ENCODE measurements at places on chromosomes 1 and 21.

DNA sequence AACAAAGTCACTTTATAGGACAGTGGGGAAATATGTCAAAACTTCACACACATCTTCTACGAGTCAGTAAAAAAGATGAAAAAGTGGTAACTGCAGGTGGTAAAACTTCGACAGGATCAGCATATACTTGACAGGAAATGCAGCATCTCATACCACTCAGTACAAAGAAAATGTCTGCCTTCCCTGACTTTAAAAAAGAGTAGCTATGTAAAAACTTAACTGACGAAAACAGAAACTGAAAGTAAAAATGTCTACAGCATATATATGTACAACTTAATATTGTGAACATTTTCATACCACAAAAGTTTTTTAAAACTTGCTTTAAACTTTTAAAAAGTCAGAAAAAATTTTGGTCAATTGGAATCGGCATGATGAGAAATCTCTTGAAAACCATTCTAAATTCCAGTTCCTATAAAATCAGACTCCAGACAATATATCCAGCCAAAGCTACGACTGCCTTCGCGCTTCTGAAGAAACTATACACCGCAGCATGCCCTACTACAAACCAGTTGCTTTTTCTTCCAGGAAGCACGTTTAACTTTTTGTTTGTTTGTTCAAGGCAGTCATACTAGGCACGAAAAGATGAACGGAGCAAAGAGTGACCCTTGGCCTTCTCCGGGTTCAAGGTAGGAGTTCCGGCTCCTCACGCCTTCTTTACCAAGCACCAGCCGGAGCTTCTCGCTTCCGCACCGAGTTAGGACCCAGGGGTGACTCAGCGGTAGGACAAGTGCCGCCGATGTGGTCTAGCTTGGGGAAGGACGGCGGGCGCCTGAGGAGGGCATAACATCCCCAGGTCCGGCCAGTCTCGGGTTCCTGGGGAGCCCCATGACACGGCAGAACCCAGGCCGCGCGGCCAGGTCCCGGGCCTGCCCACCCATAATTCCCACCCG lies 612 bp downstream of the PSMA5 start:
- H3K27ac ChIP-seq = peak overlapping the region; percentile 97
- peaks cover 39% of the 10 kb centered on the region for H3K4me1 ChIP-seq
- H3K27me3 ChIP-seq = no peaks in the 10 kb centered on the region
- peak; percentile 65 for DNase-seq
- peaks cover 27% of the 10 kb centered on the region for H3K36me3 ChIP-seq

GRCh38 chr21:25406887-25407579 lies 200.2 kb downstream of the MRPL39 start:
- no peak overlapping the region for H3K27ac ChIP-seq
- no peak overlapping the region for H3K4me3 ChIP-seq
- no peaks in the 10 kb centered on the region for H3K36me3 ChIP-seq

DNA sequence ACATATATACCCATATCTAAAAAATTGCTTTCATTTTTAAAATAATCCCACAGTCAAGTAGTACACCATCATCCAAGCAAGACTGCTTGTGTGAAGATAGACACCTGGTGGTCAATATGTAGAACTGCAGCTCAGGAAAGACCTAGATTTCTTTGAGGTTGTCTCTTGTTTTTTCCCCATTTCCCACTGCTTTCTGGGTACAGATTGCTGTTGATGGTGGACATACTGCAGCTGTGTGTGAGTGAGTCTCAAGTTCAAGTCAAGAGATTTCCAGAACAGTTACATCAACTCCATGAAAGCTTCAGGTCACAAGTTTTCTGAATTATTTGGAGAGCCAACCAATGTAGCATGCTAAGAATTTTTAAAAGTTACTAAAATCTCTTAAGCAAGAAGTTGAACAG lies 306.4 kb downstream of the DUSP10 start:
- no peaks in the 10 kb centered on the region for H3K36me3 ChIP-seq
- DNase-seq = peak; percentile 12

- peak overlapping the region; percentile 95 for H3K4me3 ChIP-seq
- peak overlapping the region; percentile 95 for H3K27ac ChIP-seq
Measured at GRCh38 chr1:150066838-150067183, 765 bp upstream of the VPS45 start.

DNA sequence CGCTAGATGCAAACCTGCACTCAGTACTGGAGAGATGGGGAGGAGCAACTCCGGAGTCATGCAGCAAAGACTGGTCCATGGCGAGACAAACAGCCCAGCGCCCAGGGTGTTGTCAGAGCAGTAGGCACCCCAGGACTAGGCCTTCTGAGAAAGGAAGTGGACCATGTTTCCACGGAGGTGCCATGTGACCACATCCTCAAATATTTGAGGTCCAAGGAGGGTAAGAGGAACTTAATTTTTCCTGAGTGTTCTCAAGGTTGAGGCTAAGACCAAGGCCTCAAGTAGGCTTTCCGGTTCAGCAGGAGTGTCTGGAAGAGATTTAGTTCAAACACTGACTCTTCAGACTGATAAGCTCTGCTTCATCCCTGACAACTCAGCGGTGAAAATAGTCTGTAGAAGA lies 186.2 kb downstream of the RHOU start:
- H3K27me3 ChIP-seq = no peaks in the 10 kb centered on the region
- no peak for DNase-seq
- H3K4me1 ChIP-seq = peaks cover 10% of the 10 kb centered on the region
- no peak overlapping the region for H3K4me3 ChIP-seq

- H3K36me3 ChIP-seq = no peaks in the 10 kb centered on the region
- H3K4me1 ChIP-seq = peaks cover 9% of the 10 kb centered on the region
- DNase-seq = no peak
- no peak overlapping the region for H3K4me3 ChIP-seq
- no peak overlapping the region for H3K27ac ChIP-seq
- H3K27me3 ChIP-seq = peaks cover 41% of the 10 kb centered on the region
Measured at GRCh38 chr1:86155807-86156565, 586 bp downstream of the COL24A1 start.

GRCh38 chr1:940107-941014 lies 16.6 kb downstream of the SAMD11 start:
- DNase-seq = no peak
- no peak overlapping the region for H3K27ac ChIP-seq
- peaks cover 3% of the 10 kb centered on the region for H3K4me1 ChIP-seq
- no peak overlapping the region for H3K4me3 ChIP-seq
